ENCODE measurements at places on chromosomes 2 and 18.

- no peak for DNase-seq
These were observed 49.0 kb downstream of the SETBP1 start for GRCh38 chr18:44729631-44730101.

- DNase-seq: no peak
These were observed 217.1 kb downstream of the SLC4A3 start for GRCh38 chr2:219844401-219845091.

DNA sequence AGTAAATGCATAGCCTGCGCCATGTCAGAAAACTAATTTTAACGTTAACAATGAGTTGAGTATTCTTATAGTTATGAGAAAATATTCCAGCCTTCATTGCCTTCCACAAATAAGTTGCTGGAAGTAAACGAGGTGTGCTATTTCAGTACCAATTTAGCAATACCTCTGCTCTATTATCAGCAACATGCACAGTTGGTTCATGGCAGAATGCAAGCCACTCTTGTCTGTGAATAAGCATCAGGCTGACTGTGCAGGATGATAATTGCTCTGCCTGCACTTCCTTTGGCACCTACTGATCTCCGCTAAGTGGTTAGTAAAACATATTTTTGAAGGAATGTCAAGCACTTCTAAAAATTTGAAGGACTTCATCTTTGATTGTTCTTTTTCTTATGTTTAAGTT lies 261.9 kb upstream of the SIX3 start:
- DNase-seq: no peak

DNA sequence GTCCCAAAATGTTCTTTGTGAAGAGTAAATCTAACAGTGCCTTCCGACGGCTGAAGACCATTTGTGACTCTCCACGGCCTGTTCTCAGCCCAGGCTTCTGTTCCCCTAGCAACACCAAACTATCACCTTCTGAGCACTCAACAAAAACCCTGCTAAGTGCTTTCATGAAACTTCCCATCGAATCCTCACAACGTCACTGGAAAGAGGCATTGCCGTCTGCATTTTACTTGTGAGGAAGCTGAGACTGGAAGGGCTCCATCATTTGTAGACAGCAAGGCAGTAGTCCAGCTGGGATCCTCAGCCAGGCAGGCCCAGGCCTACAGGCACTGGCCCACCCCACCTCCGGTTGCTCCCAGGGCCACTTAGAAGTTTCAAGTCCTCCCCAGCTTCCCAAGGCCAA lies 97.8 kb upstream of the POU3F3 start:
- DNase-seq: no peak

DNA sequence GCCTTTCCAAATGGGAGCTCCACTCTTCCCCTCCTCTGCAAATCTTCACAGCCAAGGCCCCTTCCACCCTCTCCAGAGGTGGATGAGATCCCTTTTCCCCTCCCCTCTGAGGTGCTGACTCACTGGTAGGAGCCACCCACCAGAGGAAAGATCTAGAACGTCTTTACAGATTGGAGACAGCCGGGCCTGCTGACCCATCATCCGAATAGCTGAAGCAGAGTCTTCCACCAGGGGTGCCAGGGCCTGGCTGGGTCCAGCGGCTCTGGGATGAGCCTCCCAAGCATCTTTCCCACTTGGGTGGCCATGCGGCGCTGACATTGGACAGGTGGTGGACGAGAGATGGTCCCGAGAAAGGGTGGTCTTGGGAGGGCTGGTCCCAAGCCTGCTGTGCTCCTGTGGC lies 9.0 kb downstream of the ERFE start:
- DNase-seq: no peak

DNA sequence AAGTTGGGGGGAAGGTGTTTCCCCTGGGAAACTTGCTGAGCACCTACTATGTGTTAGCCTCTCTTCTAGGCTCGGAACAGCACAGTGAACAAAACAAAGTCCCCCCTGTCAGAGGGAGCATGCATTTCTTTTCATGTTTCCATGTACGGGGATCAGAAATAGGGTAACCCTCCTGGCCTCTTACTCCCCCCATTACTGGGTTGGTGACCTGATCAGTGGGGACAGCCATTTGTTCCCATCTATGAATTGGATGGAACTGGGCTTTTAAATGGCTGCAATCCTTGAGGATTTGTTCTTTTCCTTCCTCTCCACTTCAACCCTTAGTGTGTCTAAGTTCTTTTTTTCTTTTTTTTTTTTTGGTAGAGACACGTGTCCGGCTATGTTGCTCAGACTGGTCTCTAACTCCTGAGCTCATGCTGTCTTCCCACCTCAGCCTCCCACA lies 13.7 kb downstream of the NCL start:
- no peak for DNase-seq

- peak; percentile 56 for DNase-seq
These were observed 94.8 kb upstream of the ARL5A start for GRCh38 chr2:151922845-151923666.

GRCh38 chr2:105961599-105962146 lies 217.0 kb downstream of the NCK2 start:
- DNase-seq: no peak

GRCh38 chr2:27721335-27721734 lies 50.2 kb upstream of the MRPL33 start:
- DNase-seq: no peak

DNA sequence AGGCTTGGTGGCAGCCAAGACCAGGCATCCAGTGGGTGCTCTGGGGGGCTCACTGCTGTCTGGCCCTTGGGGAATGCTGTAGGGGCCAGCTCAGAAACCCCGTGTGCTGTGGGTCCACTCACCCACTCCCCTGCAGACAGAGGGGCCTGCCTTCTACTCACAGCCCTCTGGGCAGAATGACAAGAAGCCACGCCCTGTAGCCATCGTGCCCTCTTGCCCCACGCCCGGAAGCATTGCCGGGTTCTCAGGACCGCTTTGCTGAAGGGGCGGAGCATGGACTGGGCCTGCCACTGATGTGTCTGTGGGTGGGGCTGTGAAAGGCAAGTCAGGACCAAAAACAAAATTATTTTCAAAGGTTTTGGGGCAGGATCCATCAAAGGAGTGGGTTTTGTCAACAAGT lies 27.8 kb downstream of the GLI2 start:
- DNase-seq: no peak

GRCh38 chr18:74679006-74679678 lies 81.5 kb downstream of the ZNF407 start:
- DNase-seq: no peak

DNA sequence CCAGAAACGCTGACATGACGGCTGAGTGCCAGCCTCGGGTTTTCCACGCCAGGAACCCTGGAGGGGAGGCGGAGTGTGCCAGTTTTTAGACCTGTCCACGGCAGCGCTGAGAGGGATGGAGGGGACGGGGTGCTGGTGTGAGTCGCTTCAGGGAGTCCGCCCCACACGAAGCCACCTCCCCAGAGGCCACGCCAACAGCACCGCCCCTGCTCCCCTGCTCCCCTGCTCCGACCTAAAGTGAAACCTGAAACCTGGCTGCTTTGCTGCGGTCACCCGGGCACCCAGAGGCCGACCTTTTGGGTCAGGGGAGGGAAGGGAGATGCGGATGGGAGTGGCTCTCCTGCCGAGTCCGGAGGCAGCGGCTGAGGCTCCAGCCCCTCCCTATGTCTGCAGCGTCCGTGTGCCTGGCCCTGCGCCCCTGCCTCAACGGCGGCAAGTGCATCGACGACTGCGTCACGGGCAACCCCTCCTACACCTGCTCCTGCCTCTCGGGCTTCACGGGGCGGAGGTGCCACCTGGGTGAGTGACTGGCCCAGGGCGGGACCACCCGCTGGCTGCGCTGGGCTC lies 38.1 kb downstream of the SNED1 start:
- DNase-seq: no peak
